Hematopoietic multipotent progenitor cell treated with erythropoietin and hydrocortisone succinate and interleukin-3 and kit ligand, for 6 days (in vitro differentiated cells): ENCODE measurements at places on chromosomes 3 and 15.

DNA sequence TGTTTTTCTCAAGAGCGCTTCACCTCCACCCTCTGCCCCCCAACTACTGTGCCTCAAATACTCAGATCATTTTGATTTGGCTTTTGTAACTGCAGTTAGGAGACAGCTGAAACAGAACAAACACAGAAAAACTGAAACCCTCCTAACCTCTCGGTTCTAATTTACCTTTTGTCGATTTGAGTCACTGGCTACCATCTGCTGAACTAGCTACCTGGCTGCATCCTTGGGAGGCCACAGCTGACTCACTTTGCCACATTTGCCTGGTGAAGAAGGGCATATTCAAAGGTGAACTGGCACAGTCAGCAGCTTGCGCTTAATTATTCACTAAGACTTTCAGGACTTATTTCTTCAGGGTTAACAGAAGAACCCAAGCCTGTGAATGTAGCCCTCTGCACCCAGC lies 117.7 kb downstream of the FOXB1 start:
- no peak for DNase-seq

DNA sequence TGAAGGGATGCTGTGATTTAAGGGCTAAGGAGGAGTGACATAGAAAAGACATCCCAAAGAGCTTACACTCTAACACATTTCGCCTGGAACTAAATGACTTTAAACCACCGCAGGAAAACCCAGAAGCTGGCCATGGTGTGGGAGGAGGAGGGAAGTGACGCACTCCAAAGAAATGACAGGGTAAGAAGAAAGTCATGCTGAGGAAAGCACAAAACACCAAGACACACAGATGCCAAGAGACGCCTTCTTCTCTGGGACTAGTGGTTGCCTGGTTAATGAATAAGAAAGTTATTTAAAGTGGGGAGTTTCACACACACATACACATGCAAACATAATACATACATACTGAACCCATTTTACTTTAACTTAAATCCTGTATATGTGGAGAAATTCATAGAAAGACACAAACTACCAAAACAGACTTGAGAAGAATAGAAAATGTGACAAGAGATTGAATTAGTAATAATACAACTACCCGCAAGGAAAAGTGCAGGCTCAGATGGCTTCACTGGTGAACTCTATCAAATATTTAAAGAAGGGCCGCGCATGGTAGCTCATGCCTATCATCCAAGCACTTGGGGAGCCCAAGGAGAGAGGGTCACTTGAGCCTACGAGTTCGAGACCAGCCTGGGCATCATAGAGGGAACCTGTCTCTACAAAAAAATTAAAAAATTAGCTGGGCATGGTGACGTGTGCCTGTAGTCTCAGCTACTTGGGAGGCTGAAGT lies 125.5 kb downstream of the NSMCE3 start:
- no peak for DNase-seq

DNA sequence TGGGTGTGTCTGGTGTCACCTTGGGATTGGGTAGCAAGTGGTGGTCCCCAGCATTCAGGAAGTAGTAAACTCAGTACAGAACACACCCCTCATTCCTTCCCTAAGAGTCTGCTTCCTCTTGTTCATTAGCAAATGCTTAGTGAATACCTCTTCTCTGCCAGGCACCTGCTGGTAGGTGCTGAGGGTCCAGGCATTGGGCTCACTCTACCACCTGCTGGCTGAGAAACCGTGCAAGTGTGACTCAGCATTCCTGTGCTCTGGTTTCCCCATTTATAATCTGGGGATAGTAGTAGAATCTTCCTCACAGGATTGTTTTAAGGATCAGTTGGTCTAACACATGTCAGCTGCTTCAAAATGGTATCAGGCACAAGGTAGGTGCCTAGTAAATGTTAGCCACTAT lies 4.8 kb downstream of the SHF start:
- DNase-seq: no peak

DNA sequence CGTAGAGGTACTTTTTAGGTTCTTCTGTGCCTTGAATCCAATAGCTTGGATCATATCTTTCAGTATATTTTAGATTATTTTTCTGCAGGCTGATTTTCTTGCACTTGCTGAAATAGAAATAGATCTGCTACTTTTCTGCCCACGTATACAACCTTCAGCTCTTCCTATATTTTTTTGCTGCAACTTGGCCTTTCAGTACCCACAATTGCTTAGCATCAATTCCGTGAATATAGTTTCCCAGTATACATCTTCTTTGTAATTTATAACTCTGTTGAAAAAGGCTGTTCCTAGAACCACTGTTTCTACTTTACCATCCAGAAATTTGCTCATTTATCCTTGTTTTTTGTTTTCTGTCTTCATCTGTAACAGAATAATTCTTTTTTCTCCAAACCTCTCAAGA lies 36.2 kb downstream of the GTF2E1 start:
- DNase-seq: no peak

DNA sequence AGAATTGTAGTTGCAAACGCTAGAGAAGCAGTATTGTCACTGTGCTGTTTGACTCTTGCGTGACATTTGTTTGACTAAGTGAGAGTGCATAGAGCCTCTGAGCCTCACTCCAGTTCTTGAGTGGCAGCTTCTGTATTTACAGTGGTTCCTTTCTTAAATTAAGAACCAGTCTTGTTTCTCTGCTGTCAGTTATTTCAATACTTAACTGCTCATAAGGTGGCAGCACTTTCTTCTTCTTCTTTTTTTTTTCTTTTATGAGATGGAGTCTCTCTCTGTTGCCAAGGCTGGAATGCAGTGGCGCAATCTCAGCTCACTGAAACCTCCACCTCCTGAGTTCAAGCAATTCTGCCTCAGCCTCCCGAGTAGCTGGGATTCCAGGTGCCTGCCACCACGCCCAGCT lies 372.1 kb downstream of the LPP start:
- DNase-seq: no peak

DNA sequence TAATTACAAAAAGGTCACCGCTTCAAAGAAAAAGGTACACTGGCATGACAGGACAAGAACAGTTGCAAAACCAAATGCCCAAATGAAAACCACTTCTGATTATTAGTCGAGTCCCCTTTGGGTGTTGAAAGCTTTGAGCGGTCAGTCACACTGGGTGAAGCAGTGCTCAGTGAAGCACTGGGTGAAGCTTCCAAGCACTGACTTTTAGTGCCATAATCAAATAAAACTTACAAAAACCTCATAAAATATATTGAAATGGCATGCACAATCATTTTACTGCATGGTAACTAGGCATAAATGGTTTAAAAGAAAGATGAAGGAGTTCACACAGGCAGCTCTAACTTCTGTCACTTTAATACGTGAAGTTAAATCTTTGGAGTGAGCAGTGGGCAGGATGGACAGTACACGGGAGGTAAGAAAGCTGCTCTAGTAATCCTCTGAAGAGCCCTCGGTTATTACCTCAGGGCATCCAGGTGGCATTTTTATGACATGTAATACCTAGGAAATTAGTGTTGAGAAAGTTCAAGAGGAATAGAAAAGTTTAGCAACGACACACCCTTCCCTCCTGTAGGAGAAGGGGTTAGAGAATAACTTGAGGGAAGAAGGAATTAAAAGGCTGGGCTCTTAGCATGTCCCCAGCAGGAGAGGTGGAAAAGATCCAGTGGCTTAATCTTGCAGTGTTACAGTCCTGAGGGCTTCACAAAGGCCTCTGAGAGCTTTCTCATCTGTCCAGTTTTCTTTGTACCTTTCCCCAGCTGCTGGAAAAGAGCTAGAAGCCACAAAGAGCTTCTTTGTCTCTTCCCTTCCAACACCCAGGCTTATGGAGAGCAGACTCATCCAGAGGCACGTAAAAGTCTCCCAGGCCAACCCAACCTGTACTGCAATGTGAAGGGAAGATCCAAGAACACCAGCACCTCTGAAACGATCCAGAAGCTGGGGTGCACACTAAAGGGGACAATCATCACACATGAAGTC lies 64.9 kb upstream of the MYO5C start:
- no peak for DNase-seq

DNA sequence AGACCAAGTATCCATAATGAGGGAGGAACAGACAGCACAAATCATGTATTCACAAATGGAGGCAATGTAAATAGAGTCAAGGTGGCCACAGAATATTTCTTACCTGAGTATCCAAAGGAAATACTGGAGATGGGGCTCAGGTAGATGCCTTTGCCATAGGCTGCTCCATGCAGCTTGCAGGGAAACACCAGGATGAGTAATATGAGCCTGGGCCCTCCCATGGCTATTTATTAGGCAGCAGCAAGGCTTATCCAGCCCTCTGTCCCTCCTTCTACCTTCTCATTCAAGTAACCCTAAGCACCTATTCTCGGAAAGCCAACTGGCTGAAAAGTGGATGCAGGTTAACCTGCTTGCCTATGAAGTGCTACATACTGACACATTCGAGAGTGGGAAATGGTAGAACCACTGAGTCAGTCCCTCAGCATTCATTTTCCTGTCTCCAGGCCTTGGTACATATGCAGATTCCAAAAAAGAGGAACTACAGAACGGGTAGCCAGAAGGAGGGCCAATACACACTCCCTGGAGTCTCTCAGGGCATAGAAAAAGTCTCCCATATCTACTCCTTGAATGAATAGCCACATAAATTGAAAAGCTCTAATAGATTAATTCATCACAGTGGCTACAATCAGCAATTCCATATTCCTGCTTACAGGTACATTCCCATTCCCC lies 18.3 kb upstream of the PKM start:
- no peak for DNase-seq

- DNase-seq: no peak
Observed at GRCh38 chr3:37030588-37030987, 37.3 kb downstream of the MLH1 start.

DNA sequence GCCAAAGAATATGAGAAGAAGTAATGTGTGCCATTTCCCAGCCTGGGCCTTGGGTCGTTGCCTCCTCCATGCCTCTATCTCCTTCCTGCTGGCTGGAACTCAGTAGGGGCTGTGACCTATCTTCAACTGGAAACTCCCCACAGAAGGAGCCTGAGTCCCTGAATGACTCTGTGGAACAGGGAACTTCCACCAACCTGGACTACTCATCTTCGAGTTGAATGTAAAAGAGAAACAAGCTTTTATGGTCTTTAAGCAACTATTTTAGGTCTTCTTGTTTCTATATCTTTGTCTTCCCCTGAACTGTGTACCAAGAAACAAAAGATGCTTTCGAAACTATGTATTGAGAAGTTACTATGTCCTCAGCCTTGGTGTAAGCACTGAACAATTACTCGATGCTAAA lies 355.3 kb upstream of the NR2F2 start:
- DNase-seq: no peak

- no peak for DNase-seq
Observed at GRCh38 chr3:32603064-32603463, 32.4 kb upstream of the DYNC1LI1 start.

DNA sequence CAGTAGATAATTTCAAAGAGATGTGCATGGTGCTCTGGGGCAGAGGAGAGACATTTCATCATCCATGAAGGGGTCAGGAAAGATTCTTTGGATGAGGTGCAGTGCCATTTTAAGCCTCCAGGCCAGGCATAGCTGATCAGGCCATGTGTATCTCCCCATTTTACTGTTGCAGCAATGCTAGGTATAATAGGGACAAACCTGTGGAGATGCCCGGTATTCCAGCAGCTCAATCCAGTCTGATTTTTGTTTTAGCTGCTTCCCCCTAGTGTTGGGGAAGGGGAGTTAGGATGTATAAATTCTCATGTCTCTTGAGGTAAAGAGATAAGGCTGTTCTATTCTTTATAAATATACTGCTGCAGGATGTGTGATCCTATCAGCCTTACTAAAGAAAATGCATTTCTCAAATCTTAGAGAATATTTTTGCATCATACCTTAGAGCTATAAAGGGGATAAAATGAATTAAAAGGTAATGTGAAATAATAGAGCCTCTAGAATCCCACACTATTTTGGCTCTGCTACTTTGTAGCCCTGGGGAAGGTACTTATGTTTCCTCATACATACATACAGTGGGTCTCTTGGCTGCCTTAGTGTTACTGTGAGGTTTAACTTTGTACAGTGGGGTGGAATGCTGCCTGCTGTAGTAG lies 5.2 kb downstream of the CDV3 start:
- peak; percentile 43 for DNase-seq

DNA sequence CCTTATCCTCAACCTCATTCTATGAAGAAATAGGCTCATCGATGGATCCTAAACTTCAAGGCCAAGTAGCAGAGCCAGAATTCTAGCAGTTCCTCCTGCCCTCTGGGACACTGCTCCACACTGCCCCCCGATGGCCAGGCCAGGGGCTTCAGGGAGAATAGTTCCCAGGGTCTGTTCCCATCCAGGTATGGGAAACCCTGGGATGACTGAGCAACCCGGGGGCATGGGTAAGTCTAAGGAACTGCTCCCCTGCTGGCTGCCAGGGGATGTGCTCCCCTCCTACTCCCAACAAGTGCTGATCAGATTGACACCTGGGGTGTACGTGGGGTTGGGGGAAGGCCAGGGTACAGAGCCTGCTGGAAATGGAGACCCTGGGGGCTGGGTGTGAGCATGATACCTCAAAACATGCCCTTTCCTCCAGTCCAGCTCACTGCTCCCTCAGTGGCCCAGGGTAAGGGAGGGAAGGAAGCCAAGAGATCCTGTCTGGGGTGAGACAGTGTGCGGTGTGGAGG lies 7.6 kb downstream of the ULK3 start:
- peak; percentile 73 for DNase-seq

- DNase-seq: no peak
Observed at GRCh38 chr3:52633786-52634185, 51.9 kb downstream of the PBRM1 start.

DNA sequence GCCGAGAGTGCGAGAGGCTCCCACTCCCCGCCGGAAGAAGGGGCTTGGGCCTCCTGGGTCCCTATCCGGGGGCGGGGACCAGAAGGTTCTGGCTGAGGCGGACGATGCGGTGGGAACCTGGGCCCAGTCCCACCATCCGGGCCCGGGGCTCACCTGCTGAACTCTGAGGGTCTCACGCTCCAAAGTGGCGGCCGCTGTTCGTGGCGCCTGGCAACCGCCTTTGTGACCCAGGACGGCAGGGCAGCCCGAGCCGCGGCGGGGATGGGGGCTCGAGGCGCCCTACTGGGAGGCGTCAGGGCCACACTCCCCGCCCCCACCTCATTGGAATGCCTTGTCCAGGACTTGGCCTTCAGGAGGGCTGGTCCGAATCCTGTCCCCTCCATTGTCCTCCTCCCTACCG lies at the start of gene FANCD2OS:
Gene FANCD2OS, minus strand, starts transcription at position 165 of the 400 bp plus-strand sequence. CDS start 3,481 bp downstream, outside the sequence.
- DNase-seq: no peak

- DNase-seq: no peak
Observed at GRCh38 chr3:42827023-42827422, 17.8 kb downstream of the ACKR2 start.

DNA sequence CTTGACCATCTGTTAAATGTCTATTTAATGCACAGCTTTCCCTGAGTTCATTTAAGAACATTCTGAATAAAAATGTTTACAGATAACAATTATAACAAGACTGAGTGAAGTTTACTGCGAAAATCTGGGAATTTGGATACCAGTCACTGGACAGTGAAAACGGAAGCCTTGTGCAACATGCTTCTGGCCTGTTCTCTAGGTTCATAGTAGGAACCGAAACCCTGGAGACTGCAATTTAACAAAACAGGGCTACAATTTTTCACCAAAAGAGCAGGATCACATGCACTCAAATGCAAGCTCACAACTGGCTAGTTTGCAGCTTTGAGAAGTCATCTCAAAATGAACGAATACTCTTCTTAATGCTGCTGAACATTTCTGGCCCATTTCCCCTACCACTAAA lies 435.9 kb downstream of the NR2F2 start:
- no peak for DNase-seq

GRCh38 chr3:126397610-126398422 lies 3.1 kb downstream of the CFAP100 start:
- no peak for DNase-seq

- DNase-seq: peak; percentile 13
Observed at GRCh38 chr3:80688814-80689213, 921.0 kb upstream of the ROBO1 start.

GRCh38 chr3:42266085-42266484 lies at the start of gene CCK:
CCK (minus strand) TSS chr3:42266185; CDS start chr3:42263630, 2,555 bp downstream.
- DNase-seq: no peak

GRCh38 chr3:187062526-187063177 lies 76.6 kb downstream of the RPL39L start:
- DNase-seq: peak; percentile 25
